ENCODE measurements at places on chromosomes 7 and 10.

DNA sequence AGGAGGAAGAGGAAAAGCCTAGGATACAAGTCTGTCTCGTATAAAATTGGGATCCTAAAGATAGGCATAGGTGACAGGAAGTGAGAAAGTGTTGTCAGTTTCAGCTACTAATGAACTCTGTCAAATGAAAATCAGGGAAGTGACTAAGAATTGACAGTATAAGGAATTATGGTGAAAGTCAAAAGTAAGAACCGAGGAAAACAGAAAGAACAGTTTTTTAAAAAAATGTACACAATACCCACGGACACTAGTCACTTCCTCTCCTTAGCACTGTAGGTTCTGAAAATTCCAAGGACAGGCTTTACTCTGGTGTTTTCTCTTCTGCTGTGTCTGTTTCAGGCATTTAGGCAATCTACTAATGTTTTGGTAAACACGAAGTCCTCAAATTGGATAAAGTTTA lies 42.3 kb downstream of the ATAD1 start:
- no peak for DNase-seq

- DNase-seq = no peak
Measured at GRCh38 chr7:22759721-22760120, 32.7 kb downstream of the IL6 start.

DNA sequence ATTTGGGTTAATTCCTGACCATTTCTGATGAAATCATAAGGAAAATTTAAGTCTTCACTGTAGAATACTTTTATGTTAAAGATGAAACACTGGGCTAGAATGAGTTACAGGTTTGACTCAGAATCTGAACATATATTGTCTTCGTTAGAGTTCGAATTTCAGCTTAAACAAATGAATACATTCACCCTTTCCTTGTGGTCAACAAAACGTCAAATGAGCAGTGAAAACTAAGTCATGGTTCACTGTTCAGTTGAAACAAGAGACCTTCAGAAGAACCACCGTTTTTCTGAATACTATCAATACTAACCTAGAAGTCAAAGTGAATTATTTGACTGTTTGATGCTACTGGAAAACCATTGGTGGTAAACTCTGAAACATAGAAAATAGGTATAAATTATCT lies 235.2 kb upstream of the ZWINT start:
- no peak for DNase-seq

GRCh38 chr7:30429156-30429530 lies 49.4 kb downstream of the NOD1 start:
- DNase-seq = no peak

GRCh38 chr7:112104120-112104519 lies 102.1 kb downstream of the DOCK4 start:
- DNase-seq = no peak

GRCh38 chr7:100509231-100509630 lies 25.5 kb downstream of the NYAP1 start:
- peak; percentile 57 for DNase-seq

DNA sequence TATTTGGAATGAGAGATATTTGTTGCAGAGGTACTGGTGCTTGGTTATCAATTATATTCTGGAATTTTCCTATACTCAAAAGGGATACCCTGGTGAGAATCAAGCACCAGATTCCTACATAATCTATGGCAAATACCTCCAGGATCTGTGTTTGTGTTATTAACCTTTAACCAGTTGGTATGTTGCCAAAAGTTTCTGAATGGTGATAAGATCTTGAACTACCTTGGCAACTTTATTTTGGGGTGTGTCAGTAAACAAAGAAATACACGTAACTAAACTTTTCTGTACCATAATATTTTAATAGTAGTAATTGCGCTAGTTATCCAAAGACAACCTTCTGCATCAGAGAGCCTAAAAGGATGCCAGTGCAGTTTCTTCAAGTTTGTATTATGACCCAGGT lies 13.4 kb downstream of the SCIN start:
- no peak for DNase-seq

DNA sequence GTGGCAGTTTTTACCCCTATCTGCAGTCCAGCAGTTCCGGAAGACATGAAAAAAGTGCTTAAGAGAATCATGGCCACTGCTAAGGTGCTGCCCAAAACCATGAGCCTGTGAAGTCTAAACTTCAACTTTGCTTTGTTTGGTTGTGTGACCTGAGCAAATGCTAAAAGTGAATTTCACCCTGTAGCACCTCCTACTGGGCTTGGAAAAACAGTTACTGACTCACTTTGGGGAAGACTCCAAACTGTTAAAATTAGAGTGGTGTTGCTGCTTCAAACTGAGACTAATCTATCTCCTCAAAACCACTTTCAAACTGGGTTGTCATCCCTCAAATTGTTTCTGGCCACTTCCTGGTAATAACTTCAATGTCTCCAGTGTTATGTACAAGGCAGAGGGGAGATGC lies 21.3 kb downstream of the MKX start:
- no peak for DNase-seq

- DNase-seq = no peak
Measured at GRCh38 chr10:42973870-42974692, 102.8 kb upstream of the RET start.

GRCh38 chr10:59997827-59998525 lies 91.6 kb upstream of the CCDC6 start:
- DNase-seq = no peak

DNA sequence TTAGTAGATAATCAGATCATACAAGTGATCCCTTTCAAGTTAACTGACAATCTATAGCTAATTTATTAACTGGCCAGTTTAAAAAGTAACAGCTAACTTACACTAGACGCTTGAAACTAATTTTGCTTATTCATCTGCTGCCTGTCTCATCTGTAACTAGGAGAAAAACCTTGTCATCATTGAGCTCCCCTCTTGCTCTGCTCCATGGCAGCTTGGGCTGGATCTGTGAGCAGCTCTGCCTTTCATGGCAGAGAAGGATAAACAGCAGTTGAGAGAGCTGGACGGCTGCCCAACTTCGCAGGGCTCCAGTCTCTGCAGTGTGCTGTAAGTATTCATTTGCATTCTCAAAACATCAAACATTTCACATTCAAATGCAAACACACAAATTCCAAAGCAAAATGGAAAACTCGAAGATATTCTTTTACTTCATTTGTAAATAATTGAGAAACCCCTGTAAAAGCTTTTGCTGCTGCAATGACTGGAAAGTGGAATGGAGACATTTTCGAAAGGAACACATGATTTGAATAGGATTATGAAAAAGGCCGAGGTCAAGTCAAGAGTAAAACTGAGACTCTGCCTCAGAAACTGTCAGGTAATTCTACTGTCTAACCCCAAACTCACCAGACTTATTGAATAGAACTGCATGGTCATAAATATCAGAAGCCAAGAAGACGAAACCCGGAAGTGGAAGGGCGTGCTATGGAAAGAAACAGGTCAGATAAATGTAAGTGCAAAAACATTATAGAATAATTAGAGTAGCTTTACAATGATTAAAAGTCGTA lies 17.6 kb downstream of the SLC35B4 start:
- no peak for DNase-seq

DNA sequence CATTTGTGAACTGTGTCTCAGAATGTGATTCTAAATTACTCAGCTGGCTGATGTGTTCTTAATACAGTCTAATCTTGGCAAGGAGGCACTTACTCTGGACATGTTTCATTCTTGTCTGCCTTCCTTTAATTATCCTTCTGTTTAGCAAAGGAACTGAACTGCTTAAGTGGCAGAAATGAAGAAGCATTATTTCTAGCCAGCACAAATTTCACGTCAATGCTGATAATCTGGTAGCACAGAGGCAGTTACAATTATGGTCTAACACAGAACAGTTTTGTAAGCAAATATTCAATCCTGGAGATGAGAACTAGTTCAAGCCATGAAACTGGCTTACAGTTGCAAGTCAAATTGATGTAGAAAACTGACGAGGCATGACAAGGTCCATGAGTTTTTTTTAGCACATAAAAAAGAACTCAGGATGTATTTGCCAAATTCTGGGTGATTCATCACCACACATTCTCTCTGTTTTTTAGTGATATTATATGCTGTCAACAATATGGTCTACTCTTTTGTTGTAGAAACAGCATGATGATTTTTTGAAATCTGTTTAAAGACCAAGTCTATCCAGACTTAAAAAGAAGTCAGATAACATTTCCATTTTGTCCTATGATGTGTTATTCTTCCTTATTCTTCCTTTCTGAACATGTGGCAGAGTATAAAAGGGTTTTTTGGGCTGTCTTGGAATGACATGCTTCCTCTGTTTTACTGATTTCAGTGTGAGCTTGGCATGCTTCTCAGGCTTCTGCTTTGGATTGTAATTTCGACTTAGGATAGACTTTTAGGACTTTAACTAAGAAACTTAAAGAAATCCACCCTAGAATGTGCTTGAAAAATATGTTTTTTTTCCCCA lies 154.8 kb downstream of the DNAJB9 start:
- no peak for DNase-seq

- no peak for DNase-seq
Measured at GRCh38 chr7:124630395-124630794, 135.2 kb downstream of the GPR37 start.

GRCh38 chr7:37853468-37853867 lies 5.1 kb downstream of the NME8 start:
- DNase-seq = no peak

- no peak for DNase-seq
Measured at GRCh38 chr10:124521429-124521871, 59.8 kb downstream of the LHPP start.

DNA sequence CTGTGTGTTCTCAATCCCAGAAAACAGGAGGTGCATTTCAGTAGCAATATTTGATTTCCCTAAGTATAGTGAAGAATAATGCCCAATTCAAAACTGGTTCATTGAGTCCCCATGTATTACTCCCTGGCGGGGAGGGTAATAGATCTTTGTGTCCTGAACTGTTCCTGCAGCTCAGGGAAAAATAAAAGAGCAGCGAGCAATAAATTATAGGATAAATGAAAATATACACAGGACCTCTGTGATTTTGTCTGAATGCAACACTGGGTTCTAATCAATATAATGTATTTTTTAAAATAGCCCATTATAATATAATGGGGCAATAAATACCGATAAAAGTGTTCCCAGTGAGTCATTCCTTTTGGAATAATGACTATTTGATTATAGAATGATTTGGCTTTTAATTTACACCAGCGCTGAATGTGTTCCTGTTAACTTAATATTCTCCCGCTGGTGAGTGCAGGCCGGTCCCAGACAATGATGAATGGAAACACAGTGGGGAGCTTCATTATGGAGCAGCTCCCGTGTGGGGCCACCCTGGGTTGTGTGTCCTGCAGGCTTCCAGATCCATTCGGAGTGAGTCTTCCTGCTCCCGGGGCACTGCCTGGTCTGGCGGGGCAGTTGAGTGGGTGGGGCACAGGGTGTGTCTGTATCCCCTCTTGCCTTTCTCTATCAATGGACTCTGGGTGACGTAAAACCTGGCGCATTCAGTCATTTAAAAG lies 263.1 kb downstream of the ACTR3B start:
- no peak for DNase-seq

GRCh38 chr7:77460057-77460486 lies 43.9 kb upstream of the GSAP start:
- DNase-seq = no peak

- no peak for DNase-seq
Measured at GRCh38 chr10:22479419-22479818, 134.1 kb downstream of the SPAG6 start.

- no peak for DNase-seq
Measured at GRCh38 chr7:120843109-120843508, 14.8 kb downstream of the TSPAN12 start.

GRCh38 chr10:101120884-101121653 lies 10.0 kb upstream of the TLX1 start:
- DNase-seq = no peak

DNA sequence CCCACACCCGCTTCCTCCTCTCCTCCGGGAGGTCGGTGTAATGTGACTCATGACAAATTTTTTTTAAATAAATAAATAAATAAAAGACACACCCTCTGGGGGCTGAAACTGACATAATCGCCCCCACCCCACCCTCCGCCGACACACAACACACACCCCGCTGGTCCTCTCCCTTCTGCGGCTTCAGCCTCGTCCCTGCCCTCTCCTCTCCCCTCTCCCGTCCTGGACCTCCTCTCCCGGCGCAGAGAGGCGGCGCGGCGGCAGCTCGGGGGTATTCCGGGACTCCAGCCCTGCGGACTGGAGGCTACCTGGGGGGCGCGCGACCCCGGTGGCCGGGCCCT lies 686 bp downstream of the ABI1 start:
- peak; percentile 81 for DNase-seq

DNA sequence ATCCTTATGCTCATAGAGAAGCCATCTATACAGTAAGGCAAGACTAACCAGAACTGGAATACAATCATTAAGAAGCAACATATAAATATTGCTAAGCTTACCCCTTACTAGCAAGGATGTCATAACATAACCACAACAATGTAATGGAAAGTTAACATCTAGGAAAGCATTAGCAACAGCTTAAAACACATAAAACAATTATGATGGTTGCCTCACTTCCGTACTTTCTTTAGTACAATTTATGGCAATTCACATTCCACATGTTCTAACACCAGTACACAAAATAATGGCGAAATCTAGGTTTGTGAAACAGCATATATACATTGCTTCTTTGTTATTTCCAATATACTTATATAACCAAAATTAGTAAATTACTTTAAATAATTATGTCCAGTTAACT lies 195.0 kb downstream of the AHR start:
- DNase-seq = no peak

- DNase-seq = no peak
Measured at GRCh38 chr7:88321694-88322093, 15.0 kb upstream of the STEAP4 start.

DNA sequence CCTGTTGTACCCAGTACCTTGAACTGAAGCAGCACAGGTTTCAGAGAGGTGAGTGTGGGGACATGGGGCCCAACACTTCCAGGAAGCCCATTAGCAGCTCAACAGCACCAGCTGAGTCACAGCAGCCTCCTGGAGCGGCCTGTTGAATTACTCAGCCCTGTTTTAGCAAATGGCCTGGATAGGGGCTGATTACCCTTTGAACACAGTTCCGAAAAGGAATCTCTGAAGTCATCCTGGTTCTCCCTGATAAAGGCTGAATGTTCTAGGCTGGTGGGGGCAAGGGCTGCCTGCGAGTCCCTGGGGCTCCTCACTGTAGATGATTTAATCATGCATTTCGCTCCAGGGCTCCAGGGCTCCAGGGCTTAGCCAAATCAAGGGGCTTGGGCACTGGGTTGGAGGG lies 287.5 kb downstream of the GRID1 start:
- no peak for DNase-seq

DNA sequence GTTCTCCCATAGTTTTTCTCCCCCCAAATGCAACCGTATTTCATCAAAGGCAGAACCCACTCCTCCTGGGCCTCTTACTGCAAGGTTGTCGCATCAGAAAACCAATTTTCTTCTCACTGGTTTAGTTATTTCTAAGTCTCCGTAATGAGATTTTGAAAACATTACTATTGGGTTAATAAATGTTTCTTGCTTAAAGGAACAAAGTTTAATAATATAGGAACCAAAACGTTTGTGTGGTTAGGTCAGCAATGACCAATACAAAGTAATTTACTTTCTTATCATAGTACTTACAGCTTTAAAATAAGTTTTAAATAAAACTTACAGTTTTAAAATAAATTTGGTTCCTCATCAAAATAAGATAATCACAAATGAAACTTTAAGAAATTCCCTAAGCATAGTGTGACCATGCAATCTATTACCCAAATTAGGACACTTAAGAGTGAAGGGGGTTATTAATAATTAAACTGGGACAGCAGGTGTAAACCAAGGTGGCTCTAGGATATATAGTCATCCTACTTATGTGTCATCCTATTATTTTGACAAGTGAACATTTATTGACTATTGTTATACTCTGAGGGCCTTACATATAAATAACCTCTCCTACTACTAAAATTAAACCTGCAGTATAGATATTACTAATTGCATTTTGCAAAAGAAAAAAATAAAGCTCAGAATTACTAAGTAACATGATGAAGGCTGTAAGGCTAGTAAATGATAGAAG lies 415.4 kb upstream of the LRRN3 start:
- no peak for DNase-seq

- DNase-seq = peak; percentile 88
Measured at GRCh38 chr10:32980558-32981468, 22.8 kb upstream of the ITGB1 start.

All from left hindlimb (tissue), 1 donor.